ENCODE measurements at places on chromosomes 3 and 15.

GRCh38 chr15:33132233-33132580 is 62.3 kb downstream of the FMN1 start:
- DNase-seq, result no peak

DNA sequence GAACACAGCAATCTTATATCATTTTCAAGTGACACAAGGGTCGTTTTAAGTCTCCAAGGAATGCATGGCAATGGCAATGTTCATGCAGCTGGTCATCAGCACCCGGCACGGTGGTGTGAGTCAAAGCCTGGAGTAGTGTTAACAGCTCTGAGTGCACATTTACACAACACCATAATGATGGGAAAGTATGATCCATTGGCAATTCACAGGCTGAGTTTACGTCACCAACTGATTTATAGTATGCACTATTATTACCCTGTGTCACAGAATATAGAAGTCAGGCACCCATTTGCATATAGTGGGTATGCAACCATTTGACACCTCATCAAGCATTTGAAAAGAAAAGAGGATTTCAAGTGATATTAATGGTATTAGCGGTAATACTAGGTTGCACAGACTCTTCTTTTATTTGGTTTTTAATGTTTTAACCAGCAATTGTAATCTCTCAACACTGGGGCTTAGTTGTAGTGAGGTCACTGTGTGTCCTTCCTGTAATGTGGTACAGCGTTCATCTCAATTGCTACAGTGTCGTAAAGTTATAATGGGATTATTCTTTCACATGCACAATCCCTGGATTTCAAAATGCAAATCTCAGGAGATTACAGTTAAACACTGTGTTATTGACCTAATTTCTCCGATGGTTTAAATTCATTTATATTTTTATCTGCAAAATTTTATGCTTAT is 113.8 kb downstream of the C3orf38 start:
- DNase-seq, result no peak

DNA sequence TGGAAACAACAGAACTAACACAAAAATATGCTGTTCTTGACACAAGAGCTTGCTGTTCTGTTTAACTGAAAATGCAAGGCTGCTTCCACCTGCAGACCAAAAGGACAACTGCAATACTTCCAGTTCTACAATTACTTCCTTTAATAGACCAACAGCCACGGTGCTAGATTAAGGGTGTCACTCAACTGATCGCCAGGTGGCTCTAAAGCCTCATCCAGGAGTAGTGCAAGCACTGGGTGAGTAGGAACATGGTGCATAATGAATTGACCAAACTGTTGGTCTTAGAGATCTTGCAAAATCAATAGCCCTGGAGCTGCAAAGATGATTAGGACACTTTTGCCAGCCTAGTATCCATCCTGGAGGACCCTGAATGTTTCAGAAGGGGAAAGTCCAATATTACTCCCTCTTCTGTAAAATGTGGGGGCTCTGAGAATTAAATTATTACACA is 3.6 kb upstream of the CLDN16 start:
- DNase-seq, result no peak

DNA sequence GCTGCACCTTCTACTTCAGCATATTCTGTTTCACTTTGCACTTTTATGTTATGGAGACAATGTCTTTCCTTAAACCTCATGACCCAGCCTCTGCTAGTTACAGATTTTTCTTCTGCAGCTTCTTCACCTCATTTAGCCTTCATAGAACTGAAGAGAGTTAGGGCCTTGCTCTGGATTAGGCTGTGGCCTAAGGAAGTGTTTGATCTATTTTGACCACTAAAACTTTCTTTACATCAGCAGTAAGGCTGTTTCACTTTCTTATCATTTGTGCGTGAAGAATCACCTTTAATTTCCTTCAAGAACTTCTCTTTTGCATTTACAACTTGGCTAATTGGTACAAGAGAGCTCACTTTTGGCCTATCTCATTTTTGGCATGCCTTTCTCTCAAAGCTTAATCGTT is 40.9 kb downstream of the PHLDB2 start:
- DNase-seq, result no peak

GRCh38 chr3:102529452-102529851 is 94.6 kb downstream of the ZPLD1 start:
- DNase-seq, result no peak

DNA sequence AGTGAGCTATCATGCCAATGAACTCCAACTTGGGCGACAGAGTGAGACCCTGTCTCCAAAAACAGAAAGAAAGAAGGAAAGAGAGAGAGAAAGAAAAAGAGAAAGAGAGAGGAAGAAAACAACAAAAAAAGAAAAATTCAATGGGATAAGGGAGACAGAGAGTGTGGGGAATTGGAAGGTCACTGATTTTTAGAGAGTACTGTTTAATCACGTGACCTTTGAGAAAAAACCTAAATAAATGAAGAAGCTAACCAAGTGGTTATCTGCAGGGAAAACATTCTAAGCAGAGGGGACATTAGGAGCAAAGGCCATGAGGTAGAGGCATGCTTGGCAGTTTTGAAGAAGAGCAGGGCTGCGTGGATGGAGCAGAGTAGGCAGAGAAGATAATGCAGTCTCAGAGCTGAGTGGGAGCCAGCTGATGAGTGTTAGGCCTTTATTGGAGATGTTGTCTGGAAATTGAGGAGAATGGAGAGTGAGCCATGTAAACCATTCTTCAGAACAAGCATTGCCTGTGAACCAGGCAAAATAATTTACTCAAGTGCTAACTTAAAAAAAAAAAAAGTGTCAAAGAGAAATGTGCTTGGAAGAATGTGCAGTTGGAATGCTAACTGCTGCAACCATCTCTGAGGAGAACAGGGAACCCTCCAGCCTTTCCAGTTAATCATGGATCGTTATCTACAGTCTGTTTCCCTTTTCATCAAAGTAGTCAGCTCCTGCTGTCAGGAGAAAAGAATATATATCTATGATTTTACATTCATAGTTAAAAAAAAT is 377.3 kb upstream of the SEMA6D start:
- no peak for DNase-seq

DNA sequence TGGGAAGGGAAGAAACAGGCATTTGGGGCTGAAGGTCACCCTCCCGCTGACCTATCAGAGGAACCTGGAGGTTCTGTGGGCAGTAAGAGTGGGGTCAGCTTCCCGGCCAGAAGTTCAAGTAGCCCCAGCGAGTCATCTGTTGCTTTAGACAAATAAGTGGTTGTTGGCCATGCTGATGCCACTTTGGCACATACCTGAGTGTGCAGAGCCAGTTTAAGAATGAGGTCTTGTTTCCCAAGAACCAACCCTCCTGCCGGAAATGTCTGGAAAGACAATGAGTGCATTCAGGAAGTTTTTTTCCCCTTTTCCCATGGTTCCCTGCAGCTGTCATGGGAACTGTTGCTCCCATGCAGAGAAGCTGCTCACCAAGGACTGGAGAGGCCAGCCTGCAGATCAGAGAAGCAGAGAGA is 166.7 kb downstream of the ZNF621 start:
- no peak for DNase-seq

DNA sequence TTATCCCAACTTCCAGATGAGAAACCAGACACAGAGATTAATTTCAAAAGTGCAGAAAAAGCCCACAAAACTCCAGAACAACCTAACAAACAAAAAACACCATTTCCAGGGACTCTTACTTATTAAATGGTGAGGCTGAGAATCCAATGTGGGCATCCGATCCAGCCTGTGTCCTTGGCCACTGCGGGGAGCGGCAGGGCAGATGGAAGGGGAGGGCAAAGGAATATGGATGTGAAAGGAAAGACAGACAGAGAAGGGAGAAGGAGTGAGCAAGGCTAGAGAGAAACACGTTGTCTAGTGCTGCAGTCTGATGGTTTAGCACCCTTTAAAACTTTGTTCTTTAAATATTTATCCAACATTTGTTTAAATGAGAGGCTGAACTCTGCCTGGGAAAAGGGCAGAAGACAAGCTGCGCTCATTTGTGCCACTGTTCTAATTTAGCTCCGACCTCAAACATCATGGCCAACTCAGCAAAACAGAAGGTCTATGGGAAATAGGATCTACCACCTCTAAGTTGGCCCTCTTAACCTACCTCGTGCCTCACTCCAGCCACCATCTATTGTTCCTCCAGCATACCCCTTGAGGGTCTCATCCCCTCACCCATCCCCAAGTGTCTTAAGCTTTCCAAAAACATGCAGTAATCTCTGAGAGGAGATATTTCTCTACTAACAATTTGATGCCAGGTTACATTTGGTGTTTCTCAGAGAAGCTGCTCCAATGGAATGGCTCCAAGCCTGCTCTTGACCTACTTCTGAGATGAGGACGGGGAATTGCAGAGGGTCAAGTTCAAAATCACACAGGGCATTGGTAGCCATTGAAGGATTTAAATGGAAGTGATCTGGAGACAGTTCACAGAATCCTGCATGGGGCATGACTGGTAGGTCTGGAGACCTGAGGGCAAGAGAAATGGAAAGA is 77.4 kb downstream of the CD47 start:
- no peak for DNase-seq

- DNase-seq, result no peak
Observed at GRCh38 chr3:197006446-197006845, 23.2 kb downstream of the MELTF start.

DNA sequence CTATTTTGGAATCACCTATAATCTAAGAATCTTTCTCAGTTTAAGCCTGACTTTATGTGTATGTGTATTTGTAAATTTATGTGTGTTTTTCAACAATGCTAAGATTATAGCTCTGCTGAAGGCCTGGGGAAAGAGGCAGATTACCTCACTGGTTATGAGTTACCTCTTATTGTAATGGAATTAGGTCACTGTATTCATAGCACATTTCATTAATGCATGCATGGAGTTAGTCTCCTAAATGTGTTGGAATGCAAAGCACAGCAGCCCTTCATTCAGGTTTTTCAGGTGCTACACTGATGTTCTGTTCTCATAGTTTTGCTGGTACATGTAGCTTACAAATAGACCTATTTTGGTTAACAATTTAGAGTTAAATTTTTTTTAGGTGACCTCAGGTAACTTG is 9.5 kb downstream of the GPR87 start:
- DNase-seq, result no peak

- no peak for DNase-seq
Observed at GRCh38 chr15:70374096-70374495, 276.4 kb upstream of the TLE3 start.

- no peak for DNase-seq
Observed at GRCh38 chr3:51675201-51675611, 4.2 kb downstream of the TEX264 start.

DNA sequence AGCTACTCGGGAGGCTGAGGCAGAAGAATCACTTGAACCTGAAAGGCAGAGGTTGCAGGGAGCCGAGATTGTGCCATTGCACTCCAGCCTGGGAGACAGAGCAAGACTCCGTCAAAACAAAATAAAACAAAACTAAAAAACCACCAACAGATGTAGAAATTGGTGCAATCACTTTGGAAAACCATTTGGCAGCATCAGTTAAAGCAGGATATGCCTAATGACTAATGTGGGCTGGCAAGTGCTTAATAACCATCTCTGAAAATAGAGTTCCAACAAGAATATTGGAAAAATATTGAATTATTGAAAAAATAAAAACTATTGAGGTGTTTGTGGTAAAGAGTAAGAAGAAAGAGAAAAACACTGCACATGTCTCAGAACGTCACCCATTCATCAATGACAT is 16.1 kb upstream of the RTP3 start:
- no peak for DNase-seq

DNA sequence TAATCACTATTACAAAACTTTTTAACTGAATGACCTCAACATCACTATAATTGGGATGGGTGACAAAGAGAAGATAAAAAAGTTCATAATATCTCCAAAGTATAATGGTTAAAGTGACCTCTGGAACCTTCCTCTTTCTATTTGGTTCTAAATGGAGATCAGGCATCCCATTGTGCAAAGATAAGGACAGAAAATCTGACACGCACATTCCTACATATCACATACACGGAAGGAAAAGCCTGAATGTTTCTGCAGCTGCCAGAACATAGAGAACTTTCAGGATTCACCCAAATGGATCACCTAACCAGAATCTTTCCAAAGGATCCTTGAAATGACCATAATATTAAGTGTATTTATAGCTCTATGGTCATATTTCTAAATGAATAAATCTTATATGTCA is 128.2 kb downstream of the TFDP2 start:
- DNase-seq, result no peak

- no peak for DNase-seq
Observed at GRCh38 chr3:185734725-185735096, 90.1 kb downstream of the IGF2BP2 start.

GRCh38 chr15:67137319-67137718 is 71.9 kb downstream of the SMAD3 start:
- DNase-seq, result no peak

DNA sequence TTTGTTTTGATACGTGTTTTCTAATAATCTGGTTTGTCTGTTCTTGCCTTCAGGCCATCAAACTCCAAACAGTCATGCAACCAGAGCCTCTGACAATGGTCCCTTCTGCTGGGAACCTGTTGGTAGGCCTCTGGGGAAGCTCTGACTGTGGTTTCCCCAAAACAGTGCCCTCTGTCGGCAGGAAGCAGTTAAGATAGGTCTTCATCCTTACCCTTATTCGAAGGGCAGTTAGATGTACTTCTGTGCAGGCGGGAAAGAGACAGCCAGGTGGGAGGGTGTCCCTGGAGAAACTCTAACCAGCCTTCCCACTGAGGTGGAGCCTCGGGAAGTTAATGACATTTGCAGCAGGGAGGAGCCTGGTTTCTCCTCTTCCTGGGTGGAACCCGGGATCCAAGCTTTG is 81.6 kb upstream of the CHMP2B start:
- no peak for DNase-seq

- DNase-seq, result no peak
Observed at GRCh38 chr3:46076606-46077005, 49.3 kb upstream of the XCR1 start.

DNA sequence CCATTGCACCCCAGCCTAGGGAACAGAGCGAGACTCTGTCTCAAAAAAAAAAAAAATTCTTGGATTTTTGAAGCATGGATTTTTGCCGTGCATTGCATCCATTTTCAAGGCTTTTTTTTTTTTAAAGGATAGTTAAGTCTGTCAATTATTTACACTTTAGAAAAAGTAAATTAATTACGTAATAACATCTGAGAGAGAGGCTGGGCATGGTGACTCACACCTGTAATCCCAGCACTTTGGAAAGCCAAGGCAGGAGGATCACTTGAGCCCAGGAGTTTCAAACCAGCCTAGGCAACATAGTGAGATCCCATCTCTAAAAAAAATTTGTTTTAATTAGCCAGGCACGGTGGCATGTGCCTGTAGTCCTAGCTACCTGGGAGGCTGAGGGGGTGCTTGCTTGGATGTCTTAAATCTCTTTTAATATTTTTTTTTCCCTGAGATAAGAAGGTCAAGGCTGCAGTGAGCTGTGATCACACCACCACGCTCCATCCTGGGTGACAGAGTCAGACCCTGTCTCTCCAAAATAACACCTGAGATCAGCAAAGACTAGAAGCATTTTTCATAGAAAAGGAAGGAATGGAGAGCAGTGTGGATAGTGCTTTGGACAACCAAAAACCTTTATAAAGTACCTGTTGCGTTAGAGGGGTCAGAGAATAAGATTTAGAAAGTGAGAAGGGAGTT is 6.8 kb upstream of the SENP7 start:
- DNase-seq, result no peak

All from stimulated activated CD4-positive, alpha-beta T cell treated with anti-CD3 and anti-CD28 coated beads, Interleukin-1b, Interleukin-23, amount 100 ng/mL, for 1 hour (primary cell).